B cell (primary cell): ENCODE measurements at places on chromosomes 4 and X. TPM values are rescaled to one million over a fixed set of nuclear protein-coding genes. Genes with fewer than 3 reads are reported as not detected.
A peak's percentile ranks its signal among the peaks of the same experiment; 100 is the strongest.

GRCh38 chr4:105715692-105716278, 7.2 kb downstream of the GSTCD start:
- DNase-seq, result peak; percentile 60

- DNase-seq, result no peak
These were observed 18.2 kb downstream of the UGT2B11 start for GRCh38 chr4:69196209-69196965.

Gene HTN1
- total RNA-seq, result not detected in 2 replicates

DNA sequence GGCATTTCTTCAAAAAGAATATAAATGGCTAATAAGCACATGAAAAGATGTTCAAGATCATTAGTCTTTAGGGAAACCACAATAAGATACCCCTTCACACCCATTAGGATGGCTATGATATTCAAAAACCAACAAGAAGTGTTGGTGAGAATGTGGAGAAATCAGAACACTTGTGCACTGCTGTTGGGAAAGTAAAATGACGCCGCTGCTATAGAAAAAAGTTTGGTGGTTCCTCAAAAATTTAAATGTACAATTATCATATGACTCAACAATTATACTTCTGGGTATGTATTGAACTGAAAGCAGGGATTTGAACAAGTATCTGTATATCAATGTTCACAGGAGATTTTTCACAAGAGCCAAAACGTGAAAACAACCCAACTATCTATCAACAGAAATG, 29.4 kb upstream of the NEUROG2 start:
- no peak for DNase-seq

DNA sequence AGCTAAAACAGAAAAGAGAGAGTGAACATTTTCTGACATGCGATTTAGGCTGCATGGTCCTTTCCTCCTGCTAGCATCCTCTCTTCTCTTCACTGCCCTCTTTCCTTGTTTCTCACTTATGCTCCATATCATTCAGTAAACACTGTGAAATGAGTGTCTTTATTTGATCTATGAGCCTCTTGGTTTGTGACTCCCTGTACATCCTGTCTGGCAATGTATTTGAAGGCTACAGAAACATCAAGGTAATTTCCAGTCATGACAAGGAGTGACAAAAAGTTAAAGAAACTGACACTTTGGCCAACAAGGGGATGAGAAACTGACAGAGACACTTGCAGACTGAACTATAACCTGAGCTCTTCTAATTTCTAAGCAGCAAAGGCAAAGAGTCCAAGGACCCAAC, 8.7 kb downstream of the FTHL17 start:
- DNase-seq, result no peak
